Fibroblast of upper back skin (primary cell): ENCODE measurements at places on chromosomes 5 and 9.

DNA sequence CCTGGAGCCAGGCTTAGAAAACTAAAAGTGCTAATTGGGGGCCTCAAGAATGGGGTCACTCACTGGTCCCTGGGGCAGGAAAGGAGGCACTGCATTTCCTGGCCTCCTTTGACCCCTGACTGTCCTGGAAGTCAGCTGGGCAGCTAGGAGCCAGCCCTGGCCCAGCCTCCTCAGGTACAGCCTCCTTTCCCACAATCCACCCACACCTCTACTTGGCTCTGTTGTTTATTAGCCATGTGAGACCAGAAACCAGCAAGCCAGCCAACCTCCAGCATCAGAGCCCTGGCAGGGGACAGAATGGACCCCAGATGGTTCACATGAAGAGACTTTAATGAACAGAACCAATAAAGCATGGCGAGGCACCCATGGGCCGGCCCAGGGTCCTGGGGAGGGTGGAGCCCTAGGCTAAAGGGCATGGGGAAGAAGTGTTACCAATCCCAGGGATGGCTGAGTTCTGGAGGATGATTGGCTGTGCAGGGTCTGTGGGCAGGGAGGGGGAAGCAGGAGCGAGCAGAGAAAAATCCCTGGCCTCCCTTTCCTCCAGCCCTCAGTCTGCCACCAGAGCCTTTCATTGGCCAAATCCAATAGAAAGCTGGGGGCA is 55.3 kb upstream of the ANGPTL2 start:
- no peak for DNase-seq

DNA sequence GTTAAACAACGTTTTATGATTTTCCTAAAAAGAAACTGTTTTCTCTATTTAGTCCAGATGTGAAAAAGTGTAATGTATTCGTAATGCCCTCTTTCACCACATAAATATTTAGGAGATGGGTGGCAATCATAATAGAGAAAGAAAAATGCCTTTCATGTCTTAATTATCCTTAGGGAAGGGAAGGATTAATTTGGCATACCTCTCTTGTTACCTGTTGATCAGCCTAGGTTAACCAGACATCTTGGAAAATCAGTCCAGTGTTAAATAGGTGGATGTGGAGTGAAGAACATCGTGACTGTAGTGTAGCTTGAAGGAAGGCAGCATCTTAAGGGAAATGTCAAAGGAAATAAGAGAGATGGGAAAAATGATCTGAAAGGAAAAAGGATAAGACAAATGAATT is 76.2 kb downstream of the NNT start:
- no peak for DNase-seq

GRCh38 chr5:142894315-142894714 is 124.1 kb downstream of the ARHGAP26 start:
- DNase-seq: no peak

GRCh38 chr5:38725371-38725865 is 120.4 kb upstream of the OSMR start:
- DNase-seq: no peak

DNA sequence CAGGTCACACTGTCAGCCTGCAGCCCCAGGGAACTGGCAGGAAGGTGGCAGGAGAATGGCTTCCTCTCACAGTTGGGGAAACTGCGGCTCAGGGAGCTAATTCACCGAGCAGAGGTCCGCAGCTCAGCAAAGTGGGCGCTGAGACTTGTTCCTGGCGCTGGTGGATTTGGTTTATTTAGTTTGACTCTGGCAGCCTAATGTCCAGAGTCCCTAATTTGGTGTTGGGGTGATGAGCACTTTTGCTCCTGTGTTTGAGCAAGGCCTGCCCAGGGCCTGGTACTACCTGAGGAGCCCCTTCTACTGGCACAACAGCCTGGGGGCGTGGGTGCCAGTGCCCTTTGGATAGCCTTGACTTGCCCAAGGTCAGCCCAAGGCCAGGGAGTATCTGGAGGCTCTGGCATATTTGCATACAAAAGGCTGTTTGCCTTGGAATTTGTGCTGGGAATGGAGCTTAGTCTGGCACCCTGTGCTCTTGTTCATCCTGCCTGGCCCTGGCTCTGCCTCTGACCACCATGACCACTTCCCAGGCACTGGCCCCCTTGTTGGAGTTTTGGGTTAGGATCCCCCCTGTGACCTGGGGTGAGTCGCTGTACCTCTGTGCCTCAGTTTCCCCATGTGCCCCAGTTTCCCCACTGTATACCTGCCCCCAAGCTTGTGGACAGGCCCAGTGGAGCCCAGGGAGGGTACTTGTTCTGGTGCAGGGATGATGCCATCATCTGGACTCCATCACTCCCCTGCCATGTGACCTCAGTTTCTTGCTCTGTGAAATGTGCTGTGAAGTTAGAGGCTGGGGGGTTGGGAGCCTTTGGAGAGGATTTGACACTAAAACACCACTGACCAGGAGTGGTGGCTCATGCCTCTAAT is 1.4 kb downstream of the SUSD3 start:
- DNase-seq: no peak

DNA sequence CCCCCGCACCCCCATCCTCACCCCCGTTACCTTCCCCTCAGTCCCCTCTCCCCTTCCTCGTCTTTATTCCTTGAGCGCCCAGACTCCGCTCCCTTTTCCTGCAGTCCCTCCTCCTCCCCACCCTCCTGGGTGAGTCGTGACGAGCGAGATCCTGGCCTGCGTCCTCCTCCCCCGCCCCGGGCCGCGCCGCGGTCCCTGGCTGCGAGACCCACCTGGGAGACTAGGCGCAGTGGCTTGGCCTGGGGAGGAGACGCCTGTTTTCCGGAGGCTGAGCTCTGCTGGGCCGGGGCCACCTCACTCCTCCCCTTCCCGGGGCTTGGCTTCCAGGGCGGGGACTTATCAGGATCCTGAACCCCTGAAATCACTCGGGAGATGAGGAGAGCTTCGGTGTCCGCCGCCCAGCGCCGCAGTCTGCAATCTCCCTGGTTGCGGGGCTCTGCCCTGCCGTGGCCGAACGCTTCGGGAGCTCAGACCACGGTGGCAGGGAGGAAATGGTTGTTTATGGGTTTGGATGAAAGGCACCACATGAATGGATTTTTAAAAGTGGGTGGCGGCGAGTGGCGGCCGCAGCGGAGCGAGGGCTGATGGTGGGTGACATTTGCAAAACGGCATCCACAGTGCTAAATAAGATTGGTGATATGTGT is 984 bp downstream of the STXBP1 start:
- DNase-seq: peak; percentile 57

DNA sequence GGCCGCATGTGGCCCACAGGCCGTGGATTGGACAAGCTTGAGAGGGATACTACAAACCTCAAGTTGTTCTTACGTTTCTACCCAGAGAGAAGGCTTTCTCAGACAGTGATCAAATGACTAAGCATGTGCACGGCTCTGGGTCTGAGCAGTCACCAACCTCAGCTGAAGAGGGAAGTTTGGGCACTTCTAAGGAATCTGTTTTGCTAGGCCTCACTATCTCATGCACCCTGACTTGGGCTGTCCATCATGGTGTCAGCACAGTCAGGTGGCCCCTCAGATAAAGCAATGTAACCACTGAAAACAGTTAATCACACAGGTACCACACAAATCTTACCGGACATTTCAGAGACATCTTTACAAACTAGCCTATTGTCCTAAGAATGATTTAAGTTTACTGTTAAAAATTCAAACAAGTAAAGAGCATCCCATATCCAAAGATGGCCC is 24.6 kb downstream of the CSF2 start:
- DNase-seq: no peak

DNA sequence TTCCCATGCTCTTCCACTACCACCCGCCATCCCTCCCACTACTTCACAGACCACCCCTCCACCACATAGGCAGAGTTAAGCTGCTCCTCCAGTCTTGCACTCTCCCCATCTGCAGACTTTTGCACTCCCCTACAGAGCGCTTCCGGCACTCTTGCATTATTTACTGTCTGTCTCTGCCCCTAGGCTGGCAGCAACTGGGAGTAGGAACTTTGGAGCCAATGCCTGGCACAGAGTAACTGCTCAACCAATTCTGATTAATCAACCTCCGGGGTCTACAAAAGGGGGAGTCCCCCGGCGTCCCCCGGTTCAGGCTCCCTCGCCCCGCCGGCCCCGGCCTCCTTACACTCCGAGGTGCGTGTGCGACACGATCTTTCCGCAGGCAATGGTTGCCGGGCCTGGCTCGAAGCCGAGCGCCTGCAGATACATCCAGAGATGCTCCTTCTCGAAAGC is 498 bp downstream of the HAUS6 start:
- no peak for DNase-seq

- DNase-seq: no peak
These were observed 46.9 kb upstream of the HSPA9 start for GRCh38 chr5:138622051-138622450.

DNA sequence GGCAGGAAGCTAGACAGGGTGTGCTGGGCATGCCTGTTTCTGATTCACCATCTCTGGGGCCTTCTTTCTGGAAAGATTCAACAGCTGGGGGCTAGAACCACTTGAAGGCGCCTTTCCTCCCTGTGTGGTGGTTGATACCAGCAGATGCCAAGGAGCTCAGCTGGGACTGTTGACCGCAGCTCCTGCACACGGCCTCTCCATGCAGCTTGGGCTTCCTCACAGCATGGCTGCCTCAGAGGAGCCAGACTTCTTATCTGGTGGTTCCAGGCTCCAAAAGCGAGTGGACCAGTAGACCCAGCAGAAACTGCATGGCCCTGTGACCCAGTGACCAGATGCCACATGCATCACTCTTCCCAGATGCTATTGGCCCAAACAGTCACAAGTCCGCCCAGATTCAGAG is 74.7 kb upstream of the COL5A1 start:
- no peak for DNase-seq

DNA sequence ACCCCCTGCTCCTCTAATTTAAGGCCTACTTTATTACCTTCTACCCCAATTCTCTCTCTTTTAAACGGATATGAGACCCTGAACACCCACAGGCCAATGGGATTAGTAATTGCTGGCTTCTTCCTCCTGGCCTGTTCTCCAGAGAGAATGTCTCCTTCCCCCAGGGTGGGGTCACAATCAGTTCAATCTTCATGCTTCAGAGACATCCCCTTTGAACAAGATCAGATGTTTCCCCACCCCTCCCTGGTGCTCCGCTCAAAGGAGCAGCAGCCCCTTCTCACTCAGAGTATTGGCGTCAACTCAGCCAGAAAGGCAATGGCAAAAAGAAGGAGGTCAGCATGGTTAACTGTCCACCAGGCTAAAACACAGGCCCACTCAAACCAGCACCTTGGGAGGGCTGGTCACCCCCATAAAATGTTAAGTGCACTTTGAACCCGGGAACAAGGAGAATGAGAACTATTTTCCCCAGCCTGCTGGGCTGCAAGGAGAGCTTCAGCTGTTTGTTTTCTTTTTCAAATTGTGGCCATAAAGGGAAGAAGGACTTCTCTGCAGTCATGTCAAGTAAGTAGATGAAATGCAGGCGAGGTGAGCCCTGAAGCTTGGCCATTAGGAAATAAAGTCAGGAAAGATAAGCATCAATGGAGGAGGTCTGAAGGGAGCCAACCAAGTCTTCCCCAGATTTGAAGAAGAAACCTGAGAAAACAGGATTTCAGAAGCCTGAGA is 20.1 kb downstream of the LHFPL2 start:
- peak; percentile 25 for DNase-seq

DNA sequence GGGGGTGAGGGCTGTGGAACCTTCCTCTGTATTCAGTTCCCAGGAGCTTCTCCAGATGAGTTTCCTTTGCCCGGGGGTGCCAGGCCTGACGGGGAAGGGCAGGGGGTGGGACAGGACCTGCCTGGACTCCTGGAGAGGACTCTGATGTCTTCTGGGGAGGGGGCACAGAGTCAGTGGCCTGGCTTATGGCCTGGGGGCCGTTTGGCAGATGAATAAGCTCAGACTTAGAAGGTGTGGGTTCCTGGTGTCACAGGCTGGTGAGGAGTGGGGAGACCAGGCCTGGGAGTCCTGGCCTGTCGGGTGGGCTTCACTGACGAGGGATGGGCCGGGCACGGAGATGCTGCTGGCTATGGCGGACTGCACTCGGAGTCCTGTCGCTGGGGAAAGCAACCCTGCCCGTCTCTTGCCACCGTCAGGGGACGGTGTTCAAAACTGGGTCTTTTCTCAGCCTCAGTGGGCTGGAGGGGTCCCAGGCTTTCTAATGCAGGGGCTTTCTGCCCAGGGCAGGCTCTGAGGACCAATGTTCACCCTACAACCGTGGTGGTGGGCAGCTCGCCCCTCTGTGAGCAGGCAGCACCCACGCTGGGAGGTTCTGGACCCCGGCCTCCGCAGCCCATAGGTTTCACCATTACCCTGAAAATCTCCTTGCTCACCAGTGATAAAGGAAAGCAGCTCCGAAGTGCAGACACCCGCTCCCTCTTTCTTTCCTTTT is 16.2 kb downstream of the COL5A1 start:
- no peak for DNase-seq

DNA sequence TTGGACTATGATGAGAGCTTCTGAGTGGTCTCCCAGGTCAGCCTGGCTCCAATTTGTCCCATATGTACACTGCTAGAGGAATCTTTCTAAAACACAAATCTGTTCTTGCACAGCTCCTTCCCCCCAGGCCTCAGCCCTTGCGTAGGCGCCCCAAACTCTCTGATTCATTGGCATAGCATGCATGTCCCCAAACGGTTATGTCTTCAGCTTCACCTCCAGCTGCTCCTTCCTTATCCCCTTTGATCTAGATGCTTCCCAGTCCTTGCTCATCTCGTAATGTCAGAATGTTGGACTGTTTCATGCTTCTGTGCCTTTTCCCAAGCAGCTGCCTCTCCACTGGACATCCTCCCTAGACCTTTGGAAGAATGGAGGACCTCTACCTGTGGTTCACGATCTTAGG is 60.1 kb upstream of the BASP1 start:
- peak; percentile 75 for DNase-seq

DNA sequence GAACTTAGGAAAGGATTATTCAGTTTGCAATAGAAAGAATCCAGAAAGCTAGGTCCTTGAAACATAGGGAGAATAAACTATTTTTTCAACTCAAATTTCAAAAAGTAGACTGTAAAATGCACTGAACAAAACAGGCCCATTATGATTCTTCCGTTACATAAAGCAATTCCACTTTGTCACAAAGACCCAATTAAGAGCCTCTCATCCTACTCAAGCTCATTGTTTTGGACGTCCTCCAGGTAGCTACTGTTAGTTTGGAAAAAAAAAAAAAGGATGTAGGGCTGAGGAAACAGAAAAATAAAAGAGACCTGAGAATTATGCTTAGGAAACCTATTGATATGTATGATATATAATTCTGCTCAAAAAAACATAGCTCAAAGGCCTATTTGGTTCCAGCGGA is 74.0 kb downstream of the DIRAS2 start:
- no peak for DNase-seq

DNA sequence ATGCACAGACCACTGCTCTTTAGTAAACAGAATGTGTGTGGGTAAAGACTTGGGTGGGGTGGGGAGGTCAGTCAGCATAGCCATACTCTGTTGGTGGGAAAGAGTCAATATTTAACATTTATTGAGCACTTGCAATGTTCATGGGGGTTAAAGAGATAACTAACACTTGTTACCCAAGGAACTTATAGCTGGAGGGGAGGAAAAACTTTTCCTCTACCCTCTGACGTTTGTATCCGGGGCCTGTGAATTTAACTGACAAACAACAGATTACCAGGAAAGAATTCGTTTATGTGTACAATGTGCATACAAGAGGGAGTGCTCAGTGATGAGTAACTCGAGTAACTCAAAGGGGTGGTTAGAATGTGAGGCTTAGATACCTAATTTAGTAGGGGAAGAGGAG is 6.8 kb upstream of the CLINT1 start:
- no peak for DNase-seq
